ENCODE measurements at places on chromosomes 7 and 10.

GRCh38 chr7:114392686-114393085 lies 21.9 kb upstream of the FOXP2 start:
- no peak for DNase-seq

GRCh38 chr10:80104066-80104926 lies 25.8 kb downstream of the TMEM254 start:
- DNase-seq: no peak

DNA sequence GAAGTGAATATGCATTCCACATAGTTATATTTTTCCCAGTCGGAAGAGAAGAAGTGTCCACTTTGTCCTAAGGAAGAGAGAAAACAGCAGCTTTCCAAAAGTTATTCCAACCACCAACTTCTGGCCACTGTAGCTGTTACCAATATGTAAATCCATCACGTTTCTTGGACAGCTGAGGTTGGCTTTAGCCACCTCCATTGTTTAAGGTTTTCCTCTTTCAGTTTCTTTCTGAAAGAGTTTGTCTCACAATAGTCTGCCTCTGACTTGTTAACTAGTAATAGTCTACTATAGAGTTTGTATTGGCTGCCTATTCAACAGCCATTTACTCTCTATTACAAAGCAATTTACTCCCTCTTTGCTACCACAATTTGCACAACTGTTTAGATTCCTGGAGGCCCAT lies 457.6 kb upstream of the LRRN3 start:
- no peak for DNase-seq

DNA sequence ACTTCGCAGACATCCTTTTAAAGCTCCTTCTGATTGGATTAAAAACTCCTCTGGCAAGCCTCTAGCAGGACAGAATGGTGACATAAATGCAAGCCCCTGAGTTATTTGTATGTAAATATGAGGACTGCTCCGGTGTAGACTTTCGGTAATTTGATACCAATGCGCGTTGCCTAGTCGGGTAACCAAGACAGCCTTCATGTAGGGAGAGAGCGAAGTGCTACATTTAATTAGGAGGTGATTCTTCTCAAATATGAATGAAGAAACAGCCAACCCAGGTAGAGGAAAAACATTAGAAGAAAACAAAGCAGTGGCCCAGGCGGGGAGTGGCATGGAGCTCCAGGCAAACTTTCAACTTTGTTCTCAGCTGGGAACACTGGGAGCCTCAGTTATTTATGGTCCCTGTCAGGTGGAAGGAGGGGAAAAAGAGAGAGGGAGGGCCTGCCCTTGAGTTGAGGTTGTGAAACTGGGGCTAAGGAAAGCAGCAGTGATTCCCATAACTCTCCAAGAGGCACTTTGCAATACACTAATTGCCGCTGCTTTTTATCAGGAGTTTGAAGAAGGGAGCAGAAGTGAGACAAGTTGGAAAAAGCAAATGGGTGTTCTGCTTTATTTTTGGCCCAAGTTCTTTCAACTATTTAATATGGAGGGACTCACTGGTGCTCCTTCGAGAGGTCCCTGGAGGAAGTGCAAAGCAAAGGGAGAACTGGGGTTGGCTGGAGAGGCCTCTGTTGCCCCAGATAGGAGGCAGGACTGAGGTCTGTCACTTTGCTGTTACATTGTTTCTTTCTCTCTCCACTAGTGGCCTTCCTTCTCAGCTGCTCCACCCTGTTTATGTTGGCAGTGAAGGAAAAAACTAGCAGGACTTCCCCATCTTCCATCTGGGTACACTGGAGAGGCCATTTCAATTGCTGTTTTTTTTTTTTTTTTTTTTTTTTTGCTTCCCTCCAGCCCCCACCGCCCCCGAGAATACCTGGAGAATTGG lies 234.6 kb upstream of the CCDC6 start:
- no peak for DNase-seq

DNA sequence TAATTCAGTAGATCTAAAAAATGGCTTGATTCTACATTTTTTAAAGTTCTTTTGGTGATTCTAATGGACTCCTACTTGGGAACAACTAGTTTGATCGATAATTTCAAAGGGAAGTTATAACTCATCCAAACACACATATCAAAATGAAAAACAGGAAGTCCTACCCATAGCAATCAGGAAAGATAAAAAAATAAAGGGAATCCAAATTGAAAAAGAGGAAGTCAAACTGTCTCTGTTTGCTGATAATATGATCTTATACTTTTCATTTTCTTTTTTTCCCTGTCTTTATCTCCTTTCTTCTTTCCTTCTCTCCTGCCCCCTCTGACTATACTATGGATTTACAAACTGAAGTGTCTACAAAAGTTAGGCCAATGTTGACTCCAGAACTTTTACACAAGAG lies 118.8 kb downstream of the IQUB start:
- no peak for DNase-seq

DNA sequence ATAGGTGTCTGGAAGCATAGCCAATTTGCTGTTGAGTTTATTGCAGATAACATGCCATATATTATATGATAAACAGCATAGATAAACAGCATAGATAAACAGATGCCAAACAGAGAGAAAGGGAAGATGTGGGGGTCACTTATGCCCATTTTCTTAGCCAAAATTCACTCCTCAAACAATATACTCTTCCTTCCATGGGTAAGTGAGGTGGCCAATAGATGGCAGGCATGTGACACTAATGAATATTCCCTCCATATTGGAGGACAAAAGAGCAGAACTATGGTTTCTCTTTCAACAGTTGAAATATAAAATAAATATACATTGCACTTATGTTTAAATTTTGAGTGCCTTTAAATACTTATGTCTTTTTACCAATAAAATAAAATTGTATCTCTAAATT lies 1212.8 kb downstream of the REEP3 start:
- no peak for DNase-seq

DNA sequence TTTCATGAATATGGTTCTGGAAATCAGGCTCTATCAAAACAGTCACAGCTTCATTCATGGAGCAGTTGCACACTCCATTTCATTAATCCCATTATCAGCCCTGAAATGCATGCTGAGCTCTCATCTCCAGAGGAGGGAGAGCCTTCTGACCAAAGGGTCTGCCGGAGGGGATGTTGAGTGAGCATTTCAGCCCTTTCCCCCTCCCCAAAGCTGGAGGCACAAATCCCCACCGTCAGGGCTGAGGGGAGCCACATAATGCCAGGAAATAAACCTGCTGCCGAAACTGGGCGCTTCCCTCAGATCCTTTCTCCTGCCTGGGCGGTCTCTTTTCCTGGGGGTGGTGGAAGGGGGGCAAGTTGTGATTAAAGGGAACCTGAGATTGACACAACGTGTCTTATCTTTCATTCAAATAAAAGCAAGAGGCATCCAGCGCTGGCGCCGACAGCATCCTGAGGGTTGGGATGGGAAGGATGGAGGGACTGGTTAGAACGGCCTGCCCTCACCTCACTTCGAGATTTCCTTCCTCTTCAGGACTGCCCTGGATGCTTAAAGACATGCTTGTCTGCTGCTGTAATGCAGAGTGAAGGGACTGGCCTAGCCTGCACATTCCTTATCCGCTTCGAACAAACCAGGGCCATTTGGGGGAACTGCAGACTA lies 71.6 kb downstream of the TLL2 start:
- no peak for DNase-seq

DNA sequence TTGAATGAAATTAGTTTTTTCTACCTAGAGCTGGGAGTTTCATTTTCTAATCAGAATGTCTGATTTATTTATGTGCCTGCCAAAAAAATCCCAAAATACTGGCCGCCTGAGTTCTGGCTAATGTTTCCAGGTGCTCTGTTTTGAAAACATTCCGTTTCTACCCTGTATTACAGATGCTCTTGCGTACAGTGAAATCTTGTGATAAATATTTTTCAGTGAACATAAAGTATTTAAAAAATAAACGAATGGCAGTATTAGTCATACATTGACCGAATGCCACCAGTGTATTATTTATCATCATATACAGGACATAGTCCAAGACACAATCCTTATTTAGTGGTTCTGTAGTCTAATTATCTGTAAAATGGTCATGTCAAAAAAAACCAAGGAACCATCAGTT lies 102.8 kb downstream of the KAT6B start:
- DNase-seq: no peak

DNA sequence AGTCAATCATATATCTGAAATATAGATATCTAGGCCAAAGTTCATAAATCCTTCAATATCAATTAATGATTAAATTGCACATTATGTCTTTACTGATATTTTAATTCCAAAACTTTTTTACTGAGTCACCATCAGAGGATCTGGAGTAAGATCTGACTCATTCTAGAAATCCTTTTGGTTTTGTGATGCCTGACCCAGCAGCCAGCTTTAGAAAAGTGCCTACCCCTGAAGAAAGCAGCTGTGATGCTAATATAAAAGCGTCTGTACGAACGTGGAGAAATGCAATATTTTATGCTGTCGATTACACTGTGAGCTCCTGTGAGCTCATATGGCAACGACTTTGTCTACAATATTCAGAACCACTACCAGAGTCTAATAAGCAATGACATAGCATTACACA lies 142.5 kb upstream of the LRRTM3 start:
- DNase-seq: no peak

DNA sequence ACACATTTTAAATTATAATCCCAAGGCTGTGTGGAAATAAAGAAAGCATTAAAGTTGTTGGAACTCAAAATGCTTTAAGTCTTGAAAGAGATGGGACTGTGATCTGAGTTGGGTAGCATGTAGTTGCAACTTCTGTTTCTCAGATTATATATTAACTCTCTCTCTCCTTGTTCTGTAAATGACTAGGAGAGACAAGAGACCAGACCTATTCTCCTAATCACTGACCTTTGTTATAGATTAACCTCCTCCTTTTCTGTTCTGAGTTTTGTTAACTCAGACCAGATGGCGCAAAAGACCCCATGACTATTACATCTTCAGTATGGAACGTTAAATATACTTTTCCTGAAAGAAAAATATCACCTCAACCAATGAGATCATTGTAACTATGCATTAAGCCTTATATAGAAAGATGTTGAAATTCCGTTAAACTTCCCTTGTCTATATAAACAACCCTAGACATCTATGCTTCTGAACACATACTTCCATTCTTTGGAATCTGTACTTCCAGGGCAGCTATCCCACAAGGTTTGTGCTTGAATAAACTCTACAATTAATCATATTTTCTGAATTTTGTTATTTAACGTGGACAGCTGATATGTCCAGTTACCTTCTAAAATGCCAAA lies 143.5 kb upstream of the TRIM24 start:
- no peak for DNase-seq

DNA sequence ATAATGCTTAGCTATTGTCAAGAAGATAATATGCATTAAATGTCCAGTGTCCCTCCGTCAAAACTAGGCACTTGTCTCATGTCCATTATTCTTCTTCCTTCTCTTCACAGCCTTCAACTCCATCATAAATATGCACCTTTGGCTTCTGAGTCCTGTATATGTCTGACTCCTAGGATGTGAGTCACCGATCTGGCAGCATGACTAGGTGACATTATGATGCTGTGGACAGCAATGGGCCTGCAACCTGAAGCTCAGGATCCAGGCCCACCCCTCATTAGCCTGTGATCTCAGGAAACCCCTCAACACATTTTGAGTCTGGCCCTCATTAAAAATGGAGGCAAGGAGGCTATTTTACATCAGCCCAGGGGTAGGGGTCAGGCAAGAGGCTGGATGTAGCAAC lies 362.5 kb upstream of the ZMIZ1 start:
- DNase-seq: no peak

- DNase-seq: no peak
Measured at GRCh38 chr7:156157409-156158012, 345.2 kb upstream of the SHH start.

DNA sequence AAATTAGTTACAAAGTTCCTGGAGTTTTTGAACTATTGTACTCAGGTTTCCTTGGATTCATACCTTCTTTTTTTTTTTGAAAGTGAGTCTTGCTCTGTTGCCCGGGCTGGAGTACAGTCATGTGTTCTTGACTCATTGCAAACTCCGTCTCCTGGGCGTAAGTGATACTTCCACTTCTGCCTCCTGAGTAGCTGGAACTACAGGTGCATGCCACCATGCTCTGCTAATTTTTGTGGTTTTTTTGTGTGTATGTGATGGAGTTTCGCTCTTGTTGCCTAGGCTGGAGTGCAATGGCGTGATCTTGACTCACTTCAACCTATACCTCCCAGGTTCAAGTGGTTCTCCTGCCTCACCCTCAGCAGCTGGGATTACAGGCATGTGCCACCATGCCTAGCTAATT lies 22.3 kb downstream of the MCM10 start:
- DNase-seq: no peak

DNA sequence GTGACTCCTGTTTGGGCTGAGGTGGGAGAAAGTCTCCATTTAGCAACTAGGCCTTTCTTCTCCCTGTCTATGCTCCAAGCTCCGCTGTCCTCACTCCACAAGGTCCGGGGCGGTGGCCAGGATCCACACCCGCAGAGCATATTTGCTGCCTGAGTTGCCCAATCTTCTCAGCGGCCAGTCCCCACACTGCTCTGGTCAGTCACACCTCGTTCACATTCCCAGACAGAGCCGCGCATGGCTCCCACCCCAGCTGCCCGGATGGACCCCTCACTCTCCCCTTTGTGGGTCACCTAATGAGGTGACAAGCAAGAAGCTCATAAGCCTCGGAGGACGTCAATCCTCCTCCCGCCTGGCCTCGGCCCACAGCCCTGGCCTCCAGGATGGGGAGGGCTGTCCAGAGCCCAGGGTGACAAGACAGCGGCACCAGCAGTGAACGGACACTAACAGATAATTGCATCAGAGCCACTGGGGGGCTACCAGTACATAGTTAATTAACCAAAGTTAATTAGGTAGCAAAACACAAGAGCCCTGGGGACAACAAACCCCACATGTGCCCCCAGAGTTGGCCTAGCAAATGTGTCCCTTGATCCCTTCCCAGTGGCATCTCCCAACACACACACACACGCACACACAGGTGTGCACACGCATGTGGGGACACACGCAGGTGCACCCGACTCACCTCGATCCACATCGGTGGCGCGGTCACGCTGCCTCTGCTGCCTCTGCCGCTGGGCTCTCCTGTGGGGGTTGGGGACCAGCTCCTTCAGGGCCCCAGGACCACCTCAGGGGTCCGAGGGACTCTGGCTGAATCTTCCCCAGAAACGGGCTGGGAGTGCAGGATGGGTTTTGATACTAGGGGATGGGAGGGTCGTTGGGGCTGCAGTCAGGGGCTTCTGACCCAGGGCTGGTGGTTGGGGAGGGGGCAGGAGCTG lies 11.8 kb downstream of the EPHA1 start:
- no peak for DNase-seq

Measured in stimulated activated CD4-positive, alpha-beta T cell treated with anti-CD3 and anti-CD28 coated beads, Interleukin-15, amount 100 ng/mL, for 48 hours (primary cell).